Activated naive CD4-positive, alpha-beta T cell treated with anti-CD3 and anti-CD28 coated beads, Interleukin-2, amount 10 ng/mL, durations not matched to agents 7 days and 5 days (primary cell): ENCODE measurements at places on chromosomes 12 and 14.

GRCh38 chr14:74852922-74853530 lies 22.9 kb downstream of the PROX2 start:
- no peak overlapping the region for H3K27ac ChIP-seq
- peaks cover under 1% of the 10 kb centered on the region for H3K36me3 ChIP-seq
- no peak for DNase-seq
- peaks cover 17% of the 10 kb centered on the region for H3K4me1 ChIP-seq
- no peaks in the 10 kb centered on the region for H3K27me3 ChIP-seq

DNA sequence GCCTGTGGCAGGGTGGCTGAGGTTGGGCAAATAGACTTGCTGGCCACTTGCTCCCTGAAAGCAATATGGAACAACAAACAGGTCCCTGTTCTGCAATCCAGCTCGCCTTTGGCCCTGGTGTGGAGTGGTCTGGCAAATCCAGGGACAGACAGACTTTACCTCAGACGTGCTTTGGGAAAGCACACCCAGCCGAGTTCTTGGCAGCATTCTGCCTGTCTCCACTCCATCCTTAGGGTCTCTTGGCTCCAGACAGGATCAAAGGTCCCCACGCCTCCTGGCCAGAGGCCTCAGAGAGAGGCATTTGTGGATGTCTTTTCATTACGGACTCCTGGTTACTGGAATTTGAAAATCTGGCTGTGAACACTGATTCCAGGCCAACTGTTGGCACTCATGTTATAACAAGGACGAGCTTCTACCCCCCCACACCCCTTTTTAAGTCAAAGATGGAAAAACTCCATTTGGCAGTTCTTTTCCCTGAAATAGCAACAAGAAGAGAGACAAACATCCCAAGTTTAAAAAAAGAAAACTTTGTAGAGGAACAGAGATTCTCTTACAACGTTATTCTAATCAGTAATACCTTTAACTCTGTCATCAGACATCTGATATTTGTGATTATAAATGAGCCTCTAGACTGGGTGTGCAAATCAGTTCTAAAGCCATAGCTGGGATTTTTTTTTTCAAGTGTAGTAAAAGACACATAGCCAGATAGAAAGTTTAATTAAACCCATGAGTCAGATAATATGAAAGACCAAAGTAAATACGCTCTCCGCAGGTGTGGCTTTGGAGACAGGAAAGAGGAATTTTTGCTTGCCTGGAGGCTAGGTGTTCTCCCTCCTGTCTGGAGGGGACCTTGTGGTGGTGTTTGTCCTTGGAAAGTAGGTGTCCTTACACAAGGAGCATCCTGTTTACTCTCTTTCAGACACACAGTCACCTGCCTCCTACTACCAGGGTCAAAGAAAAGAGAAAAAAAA lies 60.7 kb downstream of the GALNT8 start:
- no peak overlapping the region for H3K27ac ChIP-seq
- H3K4me1 ChIP-seq: no peaks in the 10 kb centered on the region
- H3K4me3 ChIP-seq: no peak overlapping the region
- DNase-seq: no peak
- H3K36me3 ChIP-seq: no peaks in the 10 kb centered on the region
- H3K27me3 ChIP-seq: peaks cover 33% of the 10 kb centered on the region

- H3K4me1 ChIP-seq: peaks cover 69% of the 10 kb centered on the region
- H3K27me3 ChIP-seq: peaks cover 7% of the 10 kb centered on the region
- peak overlapping the region; percentile 92 for H3K27ac ChIP-seq
- peak overlapping the region; percentile 28 for H3K4me3 ChIP-seq
Measured at GRCh38 chr14:106511006-106511799, 984.8 kb downstream of the TMEM121 start.

GRCh38 chr14:87892763-87893162 lies 100.2 kb downstream of the GALC start:
- no peak for DNase-seq
- peaks cover 4% of the 10 kb centered on the region for H3K27me3 ChIP-seq
- no peaks in the 10 kb centered on the region for H3K4me1 ChIP-seq
- no peaks in the 10 kb centered on the region for H3K36me3 ChIP-seq
- no peak overlapping the region for H3K4me3 ChIP-seq
- H3K27ac ChIP-seq: no peak overlapping the region

DNA sequence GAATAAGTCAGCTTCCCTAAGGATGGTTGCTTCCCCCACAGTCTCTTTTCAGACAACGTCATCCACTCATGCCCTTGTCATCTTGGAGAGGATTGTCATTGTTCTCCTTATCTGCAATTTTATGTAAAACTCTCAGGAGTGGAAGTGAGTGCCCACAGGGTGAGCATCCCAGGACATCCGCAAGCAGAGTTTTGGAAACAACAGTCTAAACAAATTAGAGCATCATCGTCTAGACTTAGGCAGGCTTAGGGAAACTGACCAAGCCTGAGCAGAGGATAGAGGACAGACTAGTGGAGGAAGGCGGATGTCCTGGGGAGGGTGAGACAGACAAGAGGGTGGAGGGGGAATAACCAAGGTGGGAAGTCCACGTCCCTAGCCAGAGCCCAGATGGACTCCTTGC lies 63.7 kb upstream of the BDKRB2 start:
- no peak overlapping the region for H3K27ac ChIP-seq
- no peaks in the 10 kb centered on the region for H3K4me1 ChIP-seq
- H3K4me3 ChIP-seq: no peak overlapping the region
- H3K27me3 ChIP-seq: no peaks in the 10 kb centered on the region
- H3K36me3 ChIP-seq: no peaks in the 10 kb centered on the region
- no peak for DNase-seq

DNA sequence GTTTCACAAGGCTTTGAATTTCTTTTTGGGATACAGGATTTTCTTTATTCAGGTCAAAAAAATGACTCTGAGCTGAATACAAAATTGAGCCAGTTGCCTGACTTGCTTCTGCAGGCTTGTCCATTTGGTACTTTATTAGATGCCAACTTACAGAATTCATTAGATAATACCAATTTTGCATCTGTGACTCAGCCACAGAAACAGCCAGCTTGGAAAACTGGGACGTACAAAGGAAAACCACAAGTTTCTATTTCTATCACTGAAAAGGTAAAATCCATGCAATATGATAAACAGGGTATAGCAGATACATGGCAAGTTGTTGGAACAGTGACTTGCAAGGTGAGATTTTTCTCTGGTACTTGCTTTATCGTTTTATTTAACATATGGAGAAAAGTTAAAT lies 5.8 kb downstream of the AP5M1 start:
- peaks cover 27% of the 10 kb centered on the region for H3K4me1 ChIP-seq
- peaks cover 22% of the 10 kb centered on the region for H3K36me3 ChIP-seq
- DNase-seq: no peak

DNA sequence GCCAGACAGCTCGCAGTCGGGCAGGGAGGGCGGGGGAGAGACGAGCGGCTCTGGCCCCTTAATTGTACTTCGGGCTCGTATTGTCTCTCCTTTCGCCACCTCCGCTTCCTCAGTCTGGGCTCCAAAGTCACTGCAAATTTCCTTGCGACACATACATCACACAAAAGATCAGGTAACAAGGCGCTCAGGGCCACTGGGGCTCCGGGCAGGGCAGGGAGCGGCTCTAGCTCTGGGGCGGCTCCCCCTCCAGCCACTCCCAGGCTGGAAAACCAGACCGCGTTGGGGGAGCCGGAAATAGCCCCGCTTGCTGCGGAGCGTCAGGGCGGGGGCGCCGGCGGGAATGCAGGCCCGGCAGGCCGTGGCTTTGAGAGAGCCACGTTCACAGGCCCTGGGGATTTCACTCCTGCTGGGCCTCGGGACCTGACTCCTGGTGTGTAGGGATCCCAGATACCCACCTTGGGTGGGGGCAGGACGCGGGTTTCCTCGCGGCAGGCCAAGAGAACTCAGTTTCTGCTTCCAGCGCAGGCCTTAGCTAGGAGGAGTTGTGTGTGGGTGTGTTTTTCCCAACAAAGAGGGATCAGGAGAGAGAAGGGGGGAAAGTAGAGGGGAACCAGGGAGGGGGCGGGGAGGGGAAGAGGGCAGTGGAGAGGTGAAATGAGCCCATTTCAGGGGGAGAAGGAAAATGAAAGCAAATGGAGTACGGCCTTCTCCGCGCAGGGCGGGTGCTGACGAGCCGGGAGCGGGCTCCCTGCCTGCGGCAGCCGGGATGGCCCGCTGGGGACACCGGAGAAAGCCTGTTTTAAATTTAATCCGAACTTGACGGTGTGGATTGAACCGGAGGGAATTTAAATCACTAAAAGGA lies 4.4 kb upstream of the HOXC9 start:
- DNase-seq: peak; percentile 44
- peaks cover 22% of the 10 kb centered on the region for H3K4me1 ChIP-seq
- peaks cover 100% of the 10 kb centered on the region for H3K27me3 ChIP-seq
- H3K36me3 ChIP-seq: peaks cover 2% of the 10 kb centered on the region

- H3K4me3 ChIP-seq: no peak overlapping the region
- H3K27me3 ChIP-seq: no peaks in the 10 kb centered on the region
- H3K4me1 ChIP-seq: no peaks in the 10 kb centered on the region
- H3K36me3 ChIP-seq: no peaks in the 10 kb centered on the region
- H3K27ac ChIP-seq: no peak overlapping the region
Measured at GRCh38 chr12:97647142-97647541, 184.5 kb downstream of the RMST start.

- no peaks in the 10 kb centered on the region for H3K36me3 ChIP-seq
- H3K27ac ChIP-seq: no peak overlapping the region
- peaks cover 5% of the 10 kb centered on the region for H3K27me3 ChIP-seq
- DNase-seq: no peak
Measured at GRCh38 chr12:131473741-131474709, 236.9 kb upstream of the SFSWAP start.

DNA sequence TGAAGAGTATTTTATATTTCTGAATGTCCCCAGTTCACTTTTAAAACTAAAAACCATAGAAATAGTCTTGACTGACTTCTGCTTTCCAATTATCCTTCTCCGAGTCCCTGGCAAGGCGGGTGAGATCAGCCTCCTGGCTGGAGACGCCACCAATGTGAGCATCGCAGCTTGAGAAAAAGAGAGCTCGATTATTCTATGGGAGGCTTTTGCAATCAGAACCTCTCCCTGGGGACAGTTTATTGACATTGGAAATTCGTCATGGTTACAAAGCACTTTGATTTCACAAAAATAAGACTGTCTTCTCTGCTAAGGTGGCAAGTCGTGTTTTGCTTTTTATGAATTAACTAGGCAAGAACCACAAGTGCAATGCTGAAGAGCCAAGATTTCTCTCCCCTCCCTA lies 23.6 kb upstream of the GPHB5 start:
- no peak overlapping the region for H3K4me3 ChIP-seq
- H3K27me3 ChIP-seq: peaks cover 32% of the 10 kb centered on the region
- no peak for DNase-seq
- no peaks in the 10 kb centered on the region for H3K36me3 ChIP-seq
- no peak overlapping the region for H3K27ac ChIP-seq

DNA sequence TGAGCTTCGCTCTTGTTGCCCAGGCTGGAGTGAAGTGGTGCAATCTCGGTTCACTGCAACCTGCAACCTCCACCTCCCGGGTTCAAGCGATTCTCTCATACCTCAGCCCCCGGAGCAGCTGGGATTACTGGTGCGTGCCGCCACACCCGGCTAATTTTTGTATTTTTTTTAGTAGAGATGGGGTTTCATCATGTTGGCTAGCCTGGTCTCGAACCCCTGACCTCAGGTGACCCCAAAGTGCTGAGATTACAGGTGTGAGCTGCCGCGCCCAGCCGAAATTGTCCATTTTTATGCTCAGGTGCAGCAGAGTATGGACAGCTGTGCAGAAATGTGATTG lies 19.2 kb upstream of the CYP46A1 start:
- DNase-seq: no peak
- H3K27ac ChIP-seq: no peak overlapping the region
- H3K36me3 ChIP-seq: no peaks in the 10 kb centered on the region
- H3K27me3 ChIP-seq: peaks cover 73% of the 10 kb centered on the region
- no peak overlapping the region for H3K4me3 ChIP-seq

DNA sequence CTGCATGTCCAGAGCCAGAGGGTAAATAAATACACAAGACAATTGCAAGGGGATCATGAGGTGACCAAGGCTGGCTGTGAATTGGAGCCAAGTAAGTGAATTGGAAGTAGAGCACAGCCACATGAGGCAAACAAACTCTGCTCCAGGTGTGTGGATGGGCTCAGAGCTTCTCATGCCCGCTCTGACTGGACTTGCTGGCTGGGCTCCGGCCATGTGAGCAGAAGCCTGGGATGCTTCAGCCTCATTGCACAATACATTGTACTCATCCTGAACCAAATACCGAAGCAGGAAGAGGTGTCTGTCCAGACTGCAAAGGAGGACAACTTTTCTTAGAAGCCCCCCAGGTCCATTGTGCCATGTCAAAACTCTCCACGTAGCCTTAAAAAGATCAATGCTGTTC lies 193.0 kb downstream of the TTC8 start:
- H3K27ac ChIP-seq: no peak overlapping the region
- no peaks in the 10 kb centered on the region for H3K36me3 ChIP-seq
- H3K4me3 ChIP-seq: no peak overlapping the region
- H3K27me3 ChIP-seq: peaks cover 15% of the 10 kb centered on the region
- DNase-seq: no peak

GRCh38 chr14:68794851-68795596 lies 2.2 kb upstream of the ZFP36L1 start:
- H3K36me3 ChIP-seq: peaks cover 34% of the 10 kb centered on the region
- H3K4me1 ChIP-seq: peaks cover 32% of the 10 kb centered on the region
- peak overlapping the region; percentile 100 for H3K27ac ChIP-seq

- no peaks in the 10 kb centered on the region for H3K27me3 ChIP-seq
- DNase-seq: no peak
- H3K4me3 ChIP-seq: no peak overlapping the region
- H3K27ac ChIP-seq: no peak overlapping the region
- H3K4me1 ChIP-seq: peaks cover 3% of the 10 kb centered on the region
- H3K36me3 ChIP-seq: no peaks in the 10 kb centered on the region
Measured at GRCh38 chr14:55418411-55418810, 6.8 kb upstream of the ATG14 start.

DNA sequence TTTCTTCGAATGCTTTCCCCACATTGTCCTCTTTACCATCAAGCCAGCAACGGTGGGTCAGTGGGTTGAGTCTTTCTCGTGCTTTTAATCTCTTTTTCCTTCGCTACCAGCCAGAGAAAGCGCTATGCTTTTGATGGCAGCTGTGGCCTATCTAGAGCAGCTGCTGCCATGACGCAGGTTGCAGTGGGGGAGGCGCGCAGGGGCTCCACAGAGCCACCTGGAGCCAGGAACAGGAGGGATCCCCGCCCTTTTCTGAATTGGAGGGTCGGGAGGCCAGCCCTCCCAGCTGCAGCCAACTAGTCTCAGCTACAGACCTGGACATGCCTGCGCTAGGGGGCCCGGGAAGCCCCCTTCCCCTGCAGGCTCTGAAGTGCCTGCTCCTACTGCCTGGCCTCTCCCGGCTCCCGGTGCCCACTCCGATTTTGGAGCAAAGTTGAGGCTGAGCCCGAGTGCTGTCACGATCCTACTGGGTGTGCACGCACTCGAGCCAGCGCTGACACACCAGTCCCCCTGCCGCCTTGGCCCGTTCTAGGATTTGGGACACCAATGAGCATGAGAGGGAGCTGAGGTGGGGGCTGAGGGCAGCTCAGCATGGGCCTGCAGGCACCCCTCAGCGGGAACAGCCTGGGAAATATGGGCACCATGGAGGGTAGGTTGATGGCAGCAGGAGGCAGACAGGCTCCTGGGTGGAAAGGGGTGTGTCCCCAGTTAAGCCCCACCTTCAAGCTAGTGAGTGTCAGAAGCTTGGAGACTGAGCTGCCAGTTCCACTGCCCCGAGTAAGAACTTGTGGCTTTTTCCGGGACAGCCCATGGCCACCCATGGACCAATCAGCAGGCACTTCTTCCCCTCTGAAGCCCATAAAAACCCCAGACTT lies 784.2 kb downstream of the SLC6A15 start:
- H3K27ac ChIP-seq: no peak overlapping the region
- no peaks in the 10 kb centered on the region for H3K36me3 ChIP-seq
- no peak for DNase-seq
- no peak overlapping the region for H3K4me3 ChIP-seq
- no peaks in the 10 kb centered on the region for H3K27me3 ChIP-seq

GRCh38 chr14:105223260-105223659 lies 25.1 kb upstream of the BTBD6 start:
- H3K27me3 ChIP-seq: no peaks in the 10 kb centered on the region
- no peak overlapping the region for H3K4me3 ChIP-seq
- no peak for DNase-seq
- no peaks in the 10 kb centered on the region for H3K4me1 ChIP-seq
